ENCODE measurements at places on chromosomes 5 and 9.

- no peak for DNase-seq
Measured at GRCh38 chr5:33317271-33317670, 123.5 kb upstream of the TARS1 start.

DNA sequence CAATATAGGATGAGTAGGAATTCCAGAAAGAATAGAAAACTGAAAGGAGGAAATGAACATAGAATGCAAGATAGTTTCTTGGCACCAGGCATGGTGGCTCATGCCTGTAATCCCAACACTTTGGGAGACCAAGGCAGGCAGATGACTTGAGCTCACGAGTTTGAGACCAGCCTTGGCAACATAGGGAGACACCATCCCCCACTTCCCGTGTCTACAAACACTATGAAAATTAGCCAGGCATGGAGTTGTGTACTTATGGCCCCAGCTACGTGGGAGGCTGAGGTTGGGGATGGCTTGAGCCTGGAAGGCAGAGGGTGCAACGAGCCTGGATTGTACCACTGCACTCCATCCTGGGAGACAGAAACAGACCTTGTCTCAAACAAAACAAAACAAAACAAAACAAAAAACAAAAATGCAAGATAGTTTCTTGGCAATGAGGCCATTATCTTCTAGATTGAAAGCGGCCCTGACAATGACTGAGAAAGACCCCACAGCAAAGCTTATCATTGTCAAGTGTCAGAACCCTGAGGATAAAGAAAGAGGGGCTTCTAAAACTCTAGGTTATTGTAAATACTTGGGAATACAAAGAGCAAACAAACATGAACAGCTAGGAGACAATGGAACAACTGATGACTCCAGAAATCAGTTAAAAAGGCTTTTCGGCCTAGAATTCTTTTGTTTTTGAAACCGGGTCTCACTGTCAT lies 9.2 kb downstream of the SQSTM1 start:
- DNase-seq: no peak

GRCh38 chr5:34686762-34687268 lies 30.7 kb downstream of the RAI14 start:
- DNase-seq: no peak

- no peak for DNase-seq
Measured at GRCh38 chr5:122306461-122306860, 5.6 kb upstream of the SNCAIP start.

- no peak for DNase-seq
Measured at GRCh38 chr5:115815006-115815692, 1.3 kb downstream of the CDO1 start.

- no peak for DNase-seq
Measured at GRCh38 chr9:129150672-129151211, 27.3 kb downstream of the IER5L start.

- DNase-seq: no peak
Measured at GRCh38 chr5:59133764-59134261, 550.9 kb downstream of the RAB3C start.

- no peak for DNase-seq
Measured at GRCh38 chr9:6068983-6069382, 53.6 kb upstream of the RANBP6 start.

- DNase-seq: no peak
Measured at GRCh38 chr5:55851675-55851979, 470 bp downstream of the IL31RA start.

- DNase-seq: no peak
Measured at GRCh38 chr9:70488098-70488792, 73.8 kb upstream of the KLF9 start.

- DNase-seq: no peak
Measured at GRCh38 chr5:177454397-177455035, 7.9 kb downstream of the PRR7 start.

- DNase-seq: no peak
Measured at GRCh38 chr5:116386633-116387032, 188.0 kb downstream of the SEMA6A start.

DNA sequence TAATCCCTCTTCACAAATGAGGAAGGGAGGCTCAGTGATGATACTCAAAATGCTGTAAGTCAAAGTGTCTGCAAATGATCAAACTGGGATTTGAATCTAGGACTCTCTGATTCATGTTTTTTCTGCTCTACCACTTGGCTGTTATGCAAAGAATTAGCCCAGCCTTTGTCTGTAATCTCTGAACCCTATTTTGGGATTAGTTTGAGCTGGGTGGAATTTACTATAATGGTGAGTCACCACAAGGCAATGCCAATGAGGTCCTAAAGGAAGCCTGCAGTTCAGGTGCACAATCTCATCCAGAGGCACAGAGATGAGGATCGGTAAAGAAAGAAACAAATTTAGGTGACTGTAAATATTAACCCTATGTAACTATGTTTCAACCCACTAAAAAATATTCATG lies 29.2 kb downstream of the RFK start:
- no peak for DNase-seq

GRCh38 chr5:151113651-151114050 lies 32.8 kb upstream of the TNIP1 start:
- DNase-seq: no peak

DNA sequence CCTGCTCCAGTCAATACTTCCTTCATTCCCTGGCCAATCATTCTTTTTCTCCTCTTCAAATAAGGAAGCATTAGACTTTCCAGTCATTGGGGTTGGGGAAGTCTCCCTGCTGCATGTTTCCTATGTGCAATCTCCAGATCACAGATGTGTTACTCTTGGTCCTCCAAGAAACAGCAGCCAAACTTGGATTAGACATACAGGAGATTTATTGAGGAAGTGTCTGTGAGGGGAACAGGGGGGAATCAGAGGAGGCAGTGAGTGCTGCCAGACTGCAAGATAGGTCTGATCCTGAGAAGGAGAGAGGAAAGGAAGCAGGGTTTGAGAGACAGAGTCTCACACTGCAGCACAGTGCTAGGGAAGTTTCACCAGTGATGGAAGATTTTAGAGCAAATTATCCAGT lies 40.6 kb upstream of the SLIT3 start:
- DNase-seq: no peak

DNA sequence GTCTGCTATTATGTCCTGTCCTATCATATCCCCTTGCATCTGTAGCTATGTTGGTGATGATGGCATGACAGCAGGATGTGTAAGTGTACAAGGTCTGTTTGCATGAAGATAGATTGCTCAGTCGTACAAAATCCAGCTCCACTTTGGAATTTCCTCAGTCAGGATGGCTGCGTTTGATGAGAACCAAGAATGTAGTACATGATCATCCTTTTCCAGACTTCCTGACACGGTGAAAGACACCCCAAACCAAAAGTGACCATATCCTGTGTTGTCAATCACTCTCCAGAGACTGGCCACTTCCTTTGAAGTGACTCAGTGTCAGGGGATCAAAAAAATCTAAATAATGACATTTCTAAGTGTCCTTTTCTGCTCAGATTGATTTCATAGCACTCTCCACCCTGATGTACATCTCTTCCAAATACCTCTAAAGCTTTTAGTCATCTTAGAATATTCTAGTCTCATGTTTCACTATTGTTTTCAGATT lies 213.4 kb downstream of the PLK2 start:
- no peak for DNase-seq

GRCh38 chr5:149367249-149367971 lies 9.6 kb downstream of the PCYOX1L start:
- DNase-seq: peak; percentile 91

- no peak for DNase-seq
Measured at GRCh38 chr5:173890195-173890991, 2.2 kb downstream of the CPEB4 start.

GRCh38 chr5:143130613-143131305 lies 272.7 kb downstream of the NR3C1 start:
- DNase-seq: no peak

GRCh38 chr5:132464156-132464939 lies 26.2 kb downstream of the IRF1 start:
- no peak for DNase-seq

DNA sequence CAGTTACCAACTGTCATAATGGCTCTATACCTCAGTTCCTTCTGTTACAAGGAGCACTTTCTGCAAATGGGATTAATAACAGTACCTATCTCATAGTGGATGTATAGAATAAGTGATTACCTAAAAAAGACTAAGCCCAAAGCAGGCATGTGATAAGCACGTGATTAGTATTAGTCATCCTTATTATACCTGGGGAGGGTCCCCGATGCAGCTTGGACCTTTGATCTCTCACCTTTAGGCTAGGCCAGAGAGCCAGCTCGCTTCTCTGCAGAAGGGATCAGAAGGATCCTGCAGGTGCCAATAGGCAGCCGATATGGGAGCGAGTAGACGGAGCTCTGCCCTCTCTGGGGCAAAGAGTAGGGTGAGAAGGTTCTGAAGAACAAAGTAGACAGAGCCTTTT lies 4.0 kb downstream of the JADE2 start:
- DNase-seq: no peak

DNA sequence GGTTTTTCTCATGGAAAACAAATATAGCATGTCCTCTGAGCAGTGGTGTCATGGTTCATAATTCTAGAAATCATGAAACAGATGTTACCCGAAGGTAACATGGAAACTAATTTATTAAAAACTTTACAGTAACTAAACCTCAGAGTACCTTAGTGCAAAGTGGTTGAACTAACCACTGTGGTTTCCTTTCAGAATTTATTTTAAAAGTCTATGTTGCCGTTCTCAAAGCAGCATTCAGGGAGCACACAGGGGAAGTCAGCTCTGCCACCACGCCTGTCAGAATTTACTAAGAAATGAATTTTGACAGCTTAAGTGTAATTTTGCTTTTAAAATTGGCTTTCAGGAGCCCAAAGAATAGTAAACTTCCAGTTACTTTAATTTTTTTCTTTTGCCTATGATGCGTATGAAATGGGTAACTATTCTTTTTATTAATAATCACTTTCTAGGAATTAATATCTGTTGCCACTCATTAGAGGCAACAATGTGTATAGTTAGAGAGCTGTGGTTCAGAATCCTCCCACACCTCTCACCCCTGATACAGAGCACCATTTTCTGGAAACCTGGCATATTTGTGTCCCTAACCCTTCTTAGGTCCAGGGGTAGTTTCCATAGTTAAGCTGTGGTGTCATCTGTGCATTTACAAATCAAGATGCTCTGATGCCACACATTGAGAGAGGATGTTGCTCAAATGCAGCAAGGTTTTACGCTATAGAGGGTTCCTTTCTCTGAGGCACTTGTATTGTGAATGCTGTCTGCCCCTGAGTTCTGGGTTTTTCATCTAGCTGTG lies 202.6 kb downstream of the ZSWIM6 start:
- DNase-seq: no peak

GRCh38 chr5:499233-500209 lies 24.7 kb downstream of the SLC9A3 start:
- DNase-seq: no peak

Data from iPS DF 6.9 (cell line).